Breast epithelium (tissue), 4 donors: ENCODE measurements at places on chromosomes 12 and 14. TPM values are rescaled to one million over a fixed set of nuclear protein-coding genes. Genes with fewer than 3 reads are reported as not detected.

CLEC9A gene
- total RNA-seq, result not detected

ASCL1 gene
- total RNA-seq, result not detected

LMNTD1 gene
- not detected for total RNA-seq

HPD gene
- 1.6 TPM for total RNA-seq

- no peak overlapping the region for H3K4me3 ChIP-seq
- DNase-seq, result no peak
- H3K4me1 ChIP-seq, result no peaks in the 10 kb centered on the region
- no peaks in the 10 kb centered on the region for H3K36me3 ChIP-seq
- H3K27me3 ChIP-seq, result no peaks in the 10 kb centered on the region
These were observed 4.5 kb downstream of the CNOT2 start for GRCh38 chr12:70247653-70248199.

- H3K4me1 ChIP-seq, result no peaks in the 10 kb centered on the region
- DNase-seq, result no peak
- no peaks in the 10 kb centered on the region for H3K27me3 ChIP-seq
- no peak overlapping the region for H3K4me3 ChIP-seq
These were observed 895.2 kb upstream of the USP15 start for GRCh38 chr12:61365001-61365400.

DNA sequence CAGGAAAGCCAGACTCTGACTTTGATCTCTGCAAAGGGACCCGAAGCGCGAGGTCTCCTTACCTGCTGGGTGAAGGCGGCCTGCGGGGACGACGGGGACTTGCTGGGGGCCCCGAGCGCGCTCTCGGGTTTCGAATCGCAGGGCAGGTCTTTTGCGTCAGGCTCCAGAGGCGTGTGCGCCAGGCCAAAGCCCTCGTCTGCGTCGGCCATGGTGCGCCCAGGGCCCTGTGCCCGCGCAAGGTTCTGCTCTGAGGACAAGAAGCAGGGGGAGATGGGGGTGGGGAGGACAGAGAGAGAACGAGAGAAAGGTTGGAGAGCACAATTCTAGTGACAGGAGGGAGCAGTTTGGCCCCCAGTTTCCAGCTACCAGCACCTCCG is 2.3 kb downstream of the TBX5 start:
- H3K27me3 ChIP-seq, result no peaks in the 10 kb centered on the region
- H3K36me3 ChIP-seq, result no peaks in the 10 kb centered on the region
- H3K4me1 ChIP-seq, result no peaks in the 10 kb centered on the region
- H3K27ac ChIP-seq, result peak overlapping the region; percentile 66
- peak overlapping the region; percentile 74 for H3K4me3 ChIP-seq

- H3K4me1 ChIP-seq, result peaks cover 10% of the 10 kb centered on the region
- H3K27ac ChIP-seq, result peak overlapping the region; percentile 97
- peak overlapping the region; percentile 96 for H3K4me3 ChIP-seq
These were observed 2.7 kb downstream of the KMT2D start for GRCh38 chr12:49057888-49058287.

DNA sequence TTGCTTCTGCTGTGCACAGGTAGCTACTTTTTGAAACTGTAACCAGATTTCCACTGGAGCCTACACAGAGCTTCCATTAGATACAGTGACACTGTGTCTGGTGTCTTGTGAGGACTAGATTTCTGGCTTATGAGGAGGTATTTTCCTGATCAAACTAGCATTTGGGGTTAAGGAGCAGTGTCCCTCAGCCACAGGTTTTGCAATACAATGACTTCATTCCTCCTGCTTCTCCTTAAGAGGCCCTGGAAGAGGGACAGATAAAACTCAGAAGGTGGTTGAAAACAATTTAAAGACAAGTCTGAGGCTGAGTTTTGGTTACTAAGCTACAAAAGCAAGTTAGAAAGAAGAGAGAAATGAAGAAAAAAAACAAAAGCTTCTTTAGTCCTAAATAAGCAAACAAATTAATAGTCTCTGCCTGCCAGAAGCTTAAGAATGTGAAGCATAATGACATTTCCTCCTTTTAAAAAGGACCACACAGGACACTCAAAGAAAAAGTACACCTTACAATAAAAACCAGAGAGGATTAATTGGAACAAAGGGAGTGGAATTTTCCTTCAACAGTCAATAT is 53.0 kb downstream of the PKP2 start:
- H3K4me1 ChIP-seq, result no peaks in the 10 kb centered on the region
- no peak overlapping the region for H3K4me3 ChIP-seq
- no peaks in the 10 kb centered on the region for H3K36me3 ChIP-seq

GRCh38 chr14:99057576-99058083 is 214.4 kb downstream of the BCL11B start:
- no peaks in the 10 kb centered on the region for H3K36me3 ChIP-seq
- no peak for DNase-seq
- no peak overlapping the region for H3K27ac ChIP-seq
- no peaks in the 10 kb centered on the region for H3K4me1 ChIP-seq

DNA sequence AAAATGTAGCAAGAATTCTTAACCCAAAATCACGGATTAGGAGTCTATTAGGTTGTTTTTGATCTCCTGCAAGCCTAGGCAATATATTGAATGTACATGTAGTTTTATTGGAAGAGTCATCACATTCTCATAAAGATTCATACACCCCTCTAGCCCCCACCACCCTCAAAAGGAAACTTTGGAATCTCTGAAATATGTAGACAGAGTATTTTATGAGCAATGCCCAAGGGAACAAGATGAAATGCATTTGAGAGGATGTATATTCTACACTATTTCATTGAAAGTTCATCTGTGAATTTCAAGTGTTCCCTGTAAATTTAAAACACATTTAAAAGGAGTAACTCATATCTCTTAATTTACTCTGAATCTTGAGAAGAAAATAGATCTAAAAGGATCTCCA is 103.7 kb downstream of the SYT1 start:
- no peaks in the 10 kb centered on the region for H3K4me1 ChIP-seq
- H3K4me3 ChIP-seq, result no peak overlapping the region
- no peak overlapping the region for H3K27ac ChIP-seq
- no peaks in the 10 kb centered on the region for H3K27me3 ChIP-seq
- no peaks in the 10 kb centered on the region for H3K36me3 ChIP-seq
- no peak for DNase-seq

DNA sequence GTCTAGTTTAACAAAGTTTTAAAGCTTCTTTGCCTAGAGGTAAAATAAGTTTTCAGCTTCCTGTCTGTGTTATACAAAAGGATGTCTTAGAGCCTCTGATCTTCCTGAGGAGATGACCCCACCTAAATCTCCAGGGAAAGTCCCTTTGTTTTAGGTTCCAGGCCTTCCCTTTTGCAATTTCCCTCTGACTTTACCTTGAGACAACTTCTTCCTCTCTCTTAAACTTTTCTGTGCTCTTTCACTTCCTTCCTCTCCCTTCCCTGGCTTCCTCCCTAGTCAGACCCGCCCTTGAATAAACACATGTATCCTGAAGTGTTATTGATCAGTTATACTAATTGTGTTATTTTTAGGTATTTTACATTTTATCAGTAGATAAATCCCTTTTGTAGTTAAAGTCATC is 134.8 kb downstream of the DYRK2 start:
- no peaks in the 10 kb centered on the region for H3K36me3 ChIP-seq
- H3K4me3 ChIP-seq, result no peak overlapping the region
- no peaks in the 10 kb centered on the region for H3K4me1 ChIP-seq
